OCI-LY7 (cell line): ENCODE measurements at places on chromosomes 5 and 9. TPM values are rescaled to one million over a fixed set of nuclear protein-coding genes. Genes with fewer than 3 reads are reported as not detected.

DNA sequence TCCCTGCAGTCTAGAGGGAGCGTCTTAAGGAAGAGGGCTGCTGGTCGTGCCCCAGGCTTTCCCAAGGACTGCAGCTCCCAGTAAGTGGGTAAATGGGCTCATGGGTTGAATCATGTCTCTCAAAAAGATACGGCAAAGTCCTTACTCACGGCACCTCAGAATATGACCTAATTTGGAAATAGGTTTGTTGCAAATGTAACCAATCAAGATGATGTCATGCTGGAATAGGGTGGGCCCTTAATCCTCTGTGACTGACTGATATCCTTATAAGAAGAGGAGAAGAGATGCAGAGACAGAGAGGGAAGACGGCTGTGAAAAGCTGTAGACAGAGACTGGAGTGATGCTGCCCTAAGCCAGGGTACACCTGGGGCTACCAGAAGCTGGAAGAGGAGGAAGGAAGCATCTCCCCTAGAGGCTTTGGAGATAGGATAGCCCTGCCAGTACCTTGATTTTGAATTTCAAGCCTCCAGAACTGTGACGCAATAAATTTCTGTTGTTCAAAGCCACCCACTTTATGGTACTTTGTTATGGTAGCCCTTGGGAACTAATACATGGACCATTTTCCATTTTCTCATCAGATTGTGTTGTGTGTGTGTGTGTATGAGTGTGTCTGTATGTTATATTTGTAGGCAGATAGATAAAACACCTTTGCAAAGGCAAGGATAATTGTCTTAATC lies 15.0 kb downstream of the GALNT10 start:
- DNase-seq = no peak

DNA sequence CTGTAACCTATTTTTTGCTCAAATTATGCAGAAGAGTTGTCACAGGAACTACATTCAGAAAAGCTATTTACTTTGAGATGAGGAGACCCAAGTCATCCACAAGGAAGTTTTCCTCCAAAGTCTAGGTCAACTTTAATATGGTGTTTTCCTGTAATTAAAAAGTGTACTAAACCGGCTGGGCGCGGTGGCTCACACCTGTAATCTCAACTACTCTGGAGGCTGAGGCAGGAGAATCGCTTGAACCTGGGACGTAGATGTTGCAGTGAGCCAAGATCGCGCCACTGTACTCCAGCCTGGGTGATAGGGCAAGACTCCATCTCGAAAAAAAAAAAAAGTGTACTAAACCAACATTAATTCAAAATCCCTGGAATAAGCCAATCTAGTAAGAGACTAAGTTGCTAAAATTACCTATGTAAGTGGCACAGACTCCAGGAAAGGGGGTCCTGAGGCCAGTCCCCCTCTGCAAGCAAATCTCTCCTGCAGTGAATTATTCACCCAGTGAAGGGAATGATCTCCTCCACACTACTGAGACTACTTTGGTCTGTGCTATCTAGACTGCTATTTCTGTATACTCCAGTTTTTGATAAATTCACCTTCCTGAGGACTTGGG lies 38.9 kb downstream of the FNBP1 start:
- DNase-seq = no peak

HAVCR1 gene
- not detected in 2 replicates for total RNA-seq

DIRAS2 gene
- total RNA-seq = not detected in 2 replicates

ATOSB gene
- total RNA-seq = 4.7 and 6.1 TPM in 2 replicates

TMOD1 gene
- not detected in 2 replicates for total RNA-seq
